ENCODE measurements at places on chromosomes 16 and 17.
A peak's percentile ranks its signal among the peaks of the same experiment; 100 is the strongest.

GRCh38 chr16:85611444-85612190 lies 1.5 kb upstream of the GSE1 start:
- DNase-seq = peak; percentile 91

DNA sequence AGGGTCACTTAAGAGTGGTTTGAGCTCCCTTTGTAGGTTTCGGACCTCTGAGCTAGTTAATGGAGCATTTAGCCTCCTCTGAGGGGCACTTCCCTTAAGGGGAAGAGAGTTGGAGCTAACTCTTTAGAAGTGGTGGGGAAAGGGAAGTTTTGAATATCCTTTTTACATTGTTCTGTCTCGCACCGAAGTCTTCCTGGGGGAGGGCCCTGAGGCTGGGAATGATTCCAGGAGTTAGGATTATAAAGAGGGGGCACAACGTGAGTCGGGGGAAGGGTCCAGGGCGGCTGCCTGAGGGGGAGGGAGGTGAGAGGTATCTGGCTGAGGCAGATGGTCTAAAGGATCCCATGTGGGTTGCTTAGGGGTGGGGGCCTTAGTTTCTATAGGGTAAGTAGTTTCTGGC lies 32.3 kb downstream of the SEC14L1 start:
- DNase-seq = no peak

DNA sequence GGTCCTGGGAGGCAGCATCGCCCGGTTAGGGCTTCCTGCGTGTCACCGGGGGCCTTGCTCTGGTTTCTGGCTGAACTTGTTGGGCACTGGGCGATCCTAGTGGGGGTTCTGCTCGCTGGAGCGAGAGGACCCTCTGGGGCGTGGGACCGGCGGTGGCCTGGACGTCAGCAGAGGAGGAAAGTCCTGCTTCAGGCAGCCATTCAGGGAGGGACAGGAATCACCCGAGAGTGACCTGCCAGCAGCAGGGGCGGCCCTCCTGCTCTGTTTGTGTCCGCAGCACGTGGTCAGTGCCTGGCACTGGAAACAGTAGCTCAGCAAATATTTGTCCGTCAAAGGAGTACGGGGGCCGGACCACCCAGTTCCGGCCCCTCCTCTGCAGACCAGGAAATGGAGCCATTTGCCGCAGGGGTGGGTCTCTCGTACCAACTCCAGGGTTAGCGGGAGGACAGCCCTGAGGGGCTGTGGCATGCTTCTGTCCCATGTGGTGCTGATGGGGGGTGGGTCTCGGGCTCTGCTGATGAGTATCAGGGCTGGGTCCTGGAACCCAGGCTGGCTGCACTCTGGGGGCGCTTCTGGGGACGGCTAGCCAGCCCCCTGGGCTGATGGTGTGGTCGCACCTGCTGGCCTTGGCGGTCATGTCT lies 48.3 kb downstream of the BAIAP2 start:
- DNase-seq = peak; percentile 49

- DNase-seq = no peak
These were observed 1404.1 kb downstream of the CDH11 start for GRCh38 chr16:63717806-63718205.

DNA sequence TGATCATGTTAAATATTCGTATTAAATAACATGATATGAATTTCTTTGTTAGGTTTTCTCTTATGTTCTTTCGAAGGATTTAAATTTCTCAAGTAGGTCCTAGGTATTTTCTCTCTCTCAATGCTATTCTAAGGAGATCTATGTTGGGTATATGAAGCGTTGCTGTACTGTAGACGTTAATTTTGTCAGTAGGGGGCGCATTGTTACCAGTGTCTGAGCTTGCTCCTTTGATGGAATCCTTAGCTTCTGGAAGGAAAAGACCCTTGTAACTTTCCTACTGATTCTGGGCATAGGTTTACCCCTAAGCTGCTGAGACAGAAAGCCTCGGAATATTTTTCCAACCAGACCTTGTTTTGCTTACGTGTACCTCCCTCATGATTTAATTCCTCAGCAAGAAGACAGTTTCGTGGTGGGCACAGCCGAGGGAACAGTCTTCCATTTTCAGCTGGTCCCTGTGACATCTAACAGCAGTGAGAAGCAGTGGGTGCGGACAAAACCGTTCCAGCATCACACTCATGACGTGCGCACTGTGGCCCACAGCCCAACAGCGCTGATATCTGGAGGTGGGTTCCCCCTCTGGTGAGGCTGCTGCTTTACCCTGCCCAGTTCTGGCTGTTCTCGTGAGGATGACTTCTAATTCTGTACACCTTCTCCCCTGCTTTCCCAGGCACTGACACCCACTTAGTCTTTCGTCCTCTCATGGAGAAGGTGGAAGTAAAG lies 17.9 kb downstream of the UTP4 start:
- DNase-seq = no peak

DNA sequence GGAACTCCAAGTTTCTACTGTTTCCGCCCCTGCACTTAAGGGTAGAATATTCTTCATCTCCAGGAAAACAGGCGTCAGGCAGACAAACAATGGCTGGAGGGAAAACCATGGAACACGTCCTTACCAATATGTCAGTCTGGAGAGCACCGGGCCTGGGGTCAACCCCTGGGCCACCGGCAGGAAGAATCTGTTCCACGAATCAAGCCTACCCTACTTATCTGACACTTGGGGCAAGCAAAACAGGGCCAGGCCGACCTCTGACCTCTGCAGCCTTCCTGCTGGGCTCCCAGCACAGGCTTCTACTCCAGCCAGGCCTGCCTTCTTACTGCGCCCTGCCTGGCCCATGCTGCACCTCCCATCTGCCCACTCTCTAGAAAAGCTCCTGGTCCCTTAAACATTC lies 10.1 kb downstream of the VAC14 start:
- DNase-seq = no peak

- peak; percentile 13 for DNase-seq
These were observed 6.2 kb downstream of the PGS1 start for GRCh38 chr17:78384479-78385175.

DNA sequence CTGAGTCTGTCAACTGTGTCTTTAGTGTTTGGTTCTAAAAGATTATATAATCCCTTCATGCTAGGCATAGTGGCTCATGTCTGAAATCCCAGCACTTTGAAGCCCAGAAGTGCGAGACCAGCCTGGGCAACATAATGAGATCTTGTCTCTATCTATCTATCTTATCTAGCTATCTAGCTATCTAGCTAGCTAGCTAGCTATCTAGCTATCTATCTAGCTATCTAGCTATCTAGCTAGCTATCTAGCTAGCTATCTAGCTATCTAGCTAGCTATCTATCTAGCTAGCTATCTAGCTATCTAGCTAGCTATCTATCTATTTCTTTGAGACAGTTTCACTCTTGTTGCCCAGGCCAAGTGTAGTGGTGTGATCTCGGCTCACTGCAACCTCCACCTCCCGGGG lies 43.8 kb downstream of the SPAG9 start:
- no peak for DNase-seq

- no peak for DNase-seq
These were observed 1.2 kb downstream of the ATP6V0A1 start for GRCh38 chr17:42459801-42460281.

GRCh38 chr17:30939051-30939689 lies 17.4 kb downstream of the ADAP2 start:
- no peak for DNase-seq

DNA sequence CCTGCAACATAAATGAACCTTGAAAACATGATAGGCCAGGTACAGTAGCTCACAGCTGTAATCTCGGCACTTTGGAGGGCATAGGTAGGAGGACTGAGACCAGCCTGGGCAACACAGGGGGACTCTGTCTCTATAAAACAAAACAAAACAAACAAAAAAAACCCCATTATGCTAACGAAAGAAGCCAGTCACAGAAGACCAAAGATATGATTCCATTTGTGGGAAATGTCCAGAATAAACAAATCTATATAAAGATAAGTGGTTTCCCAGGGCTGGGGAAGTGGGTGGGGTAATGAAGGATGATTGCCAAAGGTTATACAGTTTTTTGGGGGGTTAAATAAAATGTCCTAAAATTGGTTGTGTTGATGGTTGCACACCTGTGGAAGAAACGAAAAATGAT lies 36.5 kb upstream of the SIAH1 start:
- DNase-seq = no peak

DNA sequence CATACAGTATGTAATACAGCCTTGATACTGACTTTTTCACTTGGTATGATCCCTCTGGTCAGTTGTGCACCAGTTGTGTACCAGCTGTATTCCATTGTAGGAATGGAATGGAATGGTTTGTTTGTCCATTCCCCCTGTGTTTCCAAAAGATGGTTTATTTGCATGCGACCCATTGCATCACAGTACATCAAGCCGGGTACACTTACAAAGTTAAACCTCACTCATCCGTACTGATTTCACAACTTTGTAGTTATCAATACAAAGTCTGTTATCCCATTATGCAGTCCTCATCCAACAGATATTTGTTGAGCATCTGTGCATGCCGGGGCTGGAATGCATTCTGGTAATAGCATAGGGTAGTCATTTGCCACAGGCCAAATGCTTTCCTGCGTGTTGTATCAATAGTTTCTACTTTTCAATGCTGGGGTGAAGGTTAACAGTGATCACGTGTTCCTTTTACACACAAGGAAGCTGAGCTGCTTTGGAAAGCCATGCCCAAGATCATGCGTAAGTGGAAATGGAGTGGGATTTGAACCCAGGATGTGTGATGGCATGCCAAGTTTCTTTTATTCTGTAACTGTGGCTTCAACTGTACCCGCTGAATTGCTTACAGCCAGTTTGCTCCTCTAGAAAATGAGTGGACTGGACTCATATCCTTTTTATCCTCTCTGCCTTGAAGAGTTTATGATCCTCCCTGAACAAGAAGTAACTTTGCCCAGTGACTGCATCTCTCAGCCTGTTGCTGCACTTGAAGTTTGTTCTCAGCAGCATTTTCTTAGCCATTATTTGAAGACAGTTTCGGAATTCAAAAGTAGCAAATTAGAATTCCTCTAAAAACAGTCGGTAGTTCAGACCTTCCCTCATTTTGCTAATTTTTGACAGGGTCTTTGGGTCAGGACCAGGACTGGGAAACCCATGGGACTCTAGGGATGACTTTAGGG lies 228.5 kb downstream of the CCDC182 start:
- DNase-seq = no peak

DNA sequence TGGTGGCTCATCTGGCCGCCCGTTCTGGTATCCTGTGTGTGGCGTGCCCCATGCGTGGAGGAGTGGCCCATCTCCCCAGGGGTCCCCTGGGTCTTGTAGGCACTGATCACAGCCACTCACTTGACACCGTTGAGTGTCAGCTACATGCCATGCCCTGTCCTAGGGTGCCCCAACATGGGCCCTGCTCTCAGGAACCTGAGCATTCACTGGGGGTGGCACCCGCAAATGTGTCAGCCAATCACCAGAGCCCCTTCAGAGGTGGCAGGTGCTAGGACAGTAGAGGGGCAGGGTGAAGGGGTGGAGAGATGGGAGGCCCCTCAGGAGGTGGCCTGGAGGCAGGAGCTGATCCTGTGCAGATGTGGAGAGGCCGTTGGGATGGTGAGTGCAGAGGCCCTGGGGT lies 27.8 kb downstream of the CMIP start:
- DNase-seq = no peak

DNA sequence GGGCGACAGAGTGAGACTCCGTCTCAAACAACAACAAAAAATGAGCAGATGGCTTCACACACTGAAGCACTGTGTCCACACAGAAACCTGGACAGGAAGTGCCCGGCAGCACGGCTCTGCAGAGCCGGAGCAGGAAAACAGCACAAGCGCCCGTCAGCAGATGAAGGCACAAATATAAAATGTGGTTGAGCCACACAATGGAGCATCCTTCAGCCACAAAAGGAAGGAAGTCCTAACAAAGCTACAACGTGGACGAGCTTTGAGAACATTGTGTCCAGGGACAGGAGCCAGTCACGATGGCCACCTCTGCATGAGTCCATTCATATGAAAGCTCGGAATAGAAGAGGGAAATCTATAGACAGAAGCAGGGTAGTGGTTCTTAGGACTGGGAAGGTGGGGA lies 15.7 kb downstream of the RHBDF2 start:
- DNase-seq = peak; percentile 70

DNA sequence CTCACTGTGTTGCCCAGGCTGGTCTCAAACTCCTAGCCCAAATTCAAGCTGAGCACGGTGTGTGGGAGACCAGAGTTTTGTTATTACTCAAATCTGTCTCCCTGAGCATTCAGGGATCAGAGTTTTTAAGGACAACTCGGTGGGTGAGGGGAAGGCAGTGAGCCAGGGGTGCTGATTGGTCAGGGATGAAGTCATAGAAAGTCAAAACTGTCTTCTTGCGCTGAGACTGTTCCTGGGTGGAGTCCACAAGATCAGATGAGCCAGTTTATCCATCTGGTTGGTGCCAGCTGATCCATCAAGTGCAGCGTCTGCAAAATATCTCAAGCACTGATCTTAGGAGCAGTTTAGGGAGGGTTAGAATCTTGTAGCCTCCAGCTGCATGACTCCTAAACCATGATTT lies 346.3 kb downstream of the TMEM114 start:
- no peak for DNase-seq

GRCh38 chr16:57485916-57486857 lies at the start of gene DOK4:
Gene DOK4 (minus strand): TSS chr16:57486493. CDS start chr16:57479507, 6,986 bp downstream.
- peak; percentile 91 for DNase-seq

Measured in left ventricle myocardium superior (tissue), 1 donor.